Brain (organoid and tissue), 16 donors: ENCODE measurements at places on chromosomes 7 and 10.
A peak's percentile ranks its signal among the peaks of the same experiment; 100 is the strongest.

- DNase-seq, result no peak
Observed at GRCh38 chr7:105156731-105157130, 142.7 kb downstream of the KMT2E start.

DNA sequence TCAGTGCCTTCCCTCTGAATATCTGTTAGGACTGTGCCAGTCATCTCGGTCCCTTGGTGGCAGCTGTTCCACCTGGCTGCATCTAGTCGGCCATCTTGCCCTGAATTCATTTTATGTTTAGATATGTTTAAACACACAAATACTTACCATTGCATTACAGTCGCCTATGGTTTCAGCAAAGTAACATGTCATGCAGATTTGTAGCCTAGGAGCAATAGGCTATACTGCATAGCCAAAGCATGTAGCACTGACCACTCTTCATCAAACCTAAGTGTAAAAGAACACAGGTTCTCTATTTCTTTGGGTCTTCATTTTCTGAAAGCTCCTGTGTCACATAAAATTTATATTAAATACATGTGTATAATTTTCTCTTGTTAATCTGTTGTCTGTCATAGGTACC, 118.9 kb upstream of the THSD7A start:
- DNase-seq, result no peak

DNA sequence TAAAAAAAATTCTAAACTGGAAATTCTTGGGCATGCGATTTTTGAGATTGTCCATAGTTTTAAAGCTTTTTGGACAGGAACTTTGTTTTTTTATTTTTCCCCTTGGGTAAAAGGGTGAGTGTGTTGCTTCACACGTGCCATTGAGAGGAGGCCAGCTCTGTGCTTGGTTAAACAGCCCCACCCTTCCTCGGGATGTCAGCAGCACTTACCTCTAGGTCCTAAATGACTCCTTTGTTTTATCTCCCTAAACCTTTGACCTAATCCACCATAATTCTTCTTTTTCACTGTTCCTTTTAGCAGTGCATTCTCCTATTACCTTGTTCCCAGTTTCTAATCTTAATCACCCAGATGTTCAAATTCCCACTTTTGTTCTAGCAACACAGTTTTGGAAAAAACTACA, 83.5 kb downstream of the SEMA3D start:
- no peak for DNase-seq

- DNase-seq, result peak; percentile 89
Observed at GRCh38 chr10:52883996-52884871, 111.7 kb upstream of the MBL2 start.

- peak; percentile 42 for DNase-seq
Observed at GRCh38 chr10:35232527-35232926, 103.8 kb upstream of the CCNY start.

- no peak for DNase-seq
Observed at GRCh38 chr7:47493976-47494911, 87.7 kb downstream of the TNS3 start.

DNA sequence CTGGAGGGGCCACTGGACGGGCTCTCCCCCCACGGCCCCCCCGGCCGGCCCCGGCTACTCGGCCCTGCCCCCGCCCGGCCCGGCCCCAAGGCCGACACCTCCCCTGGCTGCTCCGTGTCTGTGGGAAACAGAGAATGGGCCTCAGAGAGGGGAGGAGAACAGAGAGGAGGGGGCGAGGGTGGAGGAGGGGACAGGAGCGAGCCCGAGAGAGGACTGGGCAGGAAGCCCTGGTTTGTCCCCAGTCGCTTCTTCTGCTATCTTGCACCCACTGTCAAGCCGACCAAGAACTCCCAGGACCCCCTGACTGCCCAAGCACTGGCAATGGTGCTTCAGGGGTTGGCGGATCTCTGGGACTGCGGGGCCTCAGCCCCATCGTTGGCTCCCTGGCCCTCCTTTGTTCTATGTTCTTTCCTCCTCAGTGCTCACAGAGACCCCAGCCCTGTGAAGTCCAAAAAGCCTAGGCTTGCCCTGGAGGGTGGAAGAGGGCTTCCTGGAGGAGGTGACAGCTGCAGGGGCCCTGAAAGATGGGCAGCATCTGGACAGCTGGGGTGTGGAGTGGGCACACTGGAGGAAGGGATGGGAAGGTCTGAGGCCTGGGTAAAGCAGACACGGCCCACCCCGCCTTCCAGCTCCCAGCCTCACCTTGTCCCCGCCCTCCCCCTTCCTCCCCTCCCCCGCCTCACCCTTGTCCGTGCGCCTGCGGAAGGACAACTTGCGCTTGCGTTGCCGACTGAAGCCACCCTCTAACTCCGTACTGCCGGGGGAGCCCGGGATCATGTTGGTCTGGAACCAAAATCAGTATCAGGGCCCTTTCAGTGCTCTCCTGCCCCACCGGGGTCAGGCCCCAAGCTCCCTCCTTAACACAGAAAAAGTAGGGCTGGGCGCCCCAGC, 30.1 kb downstream of the KCNH2 start:
- DNase-seq, result no peak

DNA sequence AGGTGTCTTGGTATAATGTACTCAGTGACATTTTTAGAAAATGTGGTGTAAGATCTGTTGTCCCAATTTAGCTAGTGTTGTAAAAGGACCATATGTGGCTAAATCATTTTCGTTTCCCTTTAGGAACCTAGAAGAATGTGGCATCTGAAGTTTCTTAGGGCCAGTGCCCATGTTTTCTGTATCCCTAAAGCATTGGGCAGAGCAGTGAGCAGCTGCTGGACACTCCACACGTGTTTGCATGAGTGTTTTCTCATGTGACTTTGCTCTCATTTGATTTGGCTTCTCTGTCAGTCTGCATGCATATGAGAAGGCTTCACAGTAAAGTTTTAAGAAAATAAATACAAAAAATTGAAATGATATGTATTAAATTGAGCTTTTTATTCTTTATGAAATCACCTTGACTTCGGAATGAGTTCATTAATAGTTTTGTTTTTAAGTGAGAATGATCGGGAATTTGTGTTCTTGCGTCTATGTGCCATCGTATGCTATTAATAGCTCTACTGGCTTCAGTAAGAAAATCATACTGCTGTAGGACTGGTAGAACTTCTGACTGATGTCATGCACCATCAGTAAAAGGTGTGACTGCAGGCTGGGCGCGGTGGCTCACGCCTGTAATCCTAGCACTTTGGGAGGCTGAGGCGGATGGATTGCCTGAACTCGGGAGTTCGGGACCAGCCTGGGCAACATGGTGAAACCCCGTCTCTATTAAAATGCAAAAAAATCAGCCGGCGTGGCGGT, 61.3 kb downstream of the RBM33 start:
- no peak for DNase-seq
